ENCODE measurements at places on chromosomes 7 and 10. TPM values are rescaled to one million over a fixed set of nuclear protein-coding genes. Genes with fewer than 3 reads are reported as not detected.

Gene SLC13A4
- total RNA-seq = 3.3 TPM

Gene CLCN1
- total RNA-seq = 0.16 TPM

Gene UCMA
- not detected for total RNA-seq

Gene RBM28
- total RNA-seq = 66.7 TPM

Gene PAPOLB
- total RNA-seq = not detected

Gene SLIT1
- 0.09 TPM for total RNA-seq

Gene GPR26
- not detected for total RNA-seq

Gene PHKG1
- total RNA-seq = 3.4 TPM

Gene CYP3A7
- total RNA-seq = 0.74 TPM

Gene ADGRA1
- not detected for total RNA-seq

Gene KCND2
- total RNA-seq = 11.3 TPM

Gene CNPY1
- total RNA-seq = not detected

All from fibroblast of the aortic adventitia (primary cell).